Activated T-cell treated with anti-CD3 and anti-CD28 coated beads, Interleukin-2, amount 50 U/mL, for 24 hours (primary cell): ENCODE measurements at places on chromosomes 16 and 17.

DNA sequence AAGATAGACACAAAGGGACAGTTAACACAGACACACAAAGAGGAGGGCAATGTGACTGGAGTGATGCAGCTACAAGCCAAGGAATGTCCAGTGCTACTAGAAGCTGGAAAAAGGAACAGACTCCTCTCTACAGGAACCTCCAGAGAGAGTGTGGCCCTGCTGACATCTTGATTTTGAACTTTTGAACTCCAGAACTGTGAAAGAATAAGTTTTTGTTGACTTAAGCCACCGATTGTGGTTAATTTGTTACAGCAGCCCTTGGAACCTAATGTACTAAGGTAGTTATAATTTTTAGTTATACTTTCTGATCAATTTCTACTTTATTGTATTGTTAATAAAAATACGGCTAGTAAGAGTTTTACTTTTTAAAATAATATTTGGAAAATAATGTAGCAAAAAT lies 129.1 kb downstream of the MYO1D start:
- no peaks in the 10 kb centered on the region for H3K4me1 ChIP-seq
- H3K27ac ChIP-seq: no peak overlapping the region
- H3K36me3 ChIP-seq: peaks cover 2% of the 10 kb centered on the region
- H3K27me3 ChIP-seq: no peaks in the 10 kb centered on the region
- no peak for DNase-seq

GRCh38 chr17:58605470-58605869 lies 86.4 kb downstream of the TEX14 start:
- no peaks in the 10 kb centered on the region for H3K36me3 ChIP-seq
- H3K4me1 ChIP-seq: peaks cover 7% of the 10 kb centered on the region
- no peaks in the 10 kb centered on the region for H3K27me3 ChIP-seq

- no peak for DNase-seq
- H3K4me1 ChIP-seq: peaks cover 14% of the 10 kb centered on the region
- no peak overlapping the region for H3K4me3 ChIP-seq
- H3K27me3 ChIP-seq: no peaks in the 10 kb centered on the region
- peaks cover 8% of the 10 kb centered on the region for H3K36me3 ChIP-seq
Measured at GRCh38 chr17:39538866-39539265, 68.9 kb downstream of the NEUROD2 start.

GRCh38 chr17:43412166-43412565 lies 13.4 kb downstream of the ARL4D start:
- peaks cover 21% of the 10 kb centered on the region for H3K27me3 ChIP-seq
- no peak for DNase-seq
- H3K36me3 ChIP-seq: no peaks in the 10 kb centered on the region
- no peak overlapping the region for H3K4me3 ChIP-seq
- H3K27ac ChIP-seq: no peak overlapping the region

GRCh38 chr17:39555368-39555767 lies 52.4 kb downstream of the NEUROD2 start:
- H3K27ac ChIP-seq: no peak overlapping the region
- DNase-seq: no peak
- H3K36me3 ChIP-seq: peaks cover 76% of the 10 kb centered on the region
- H3K4me3 ChIP-seq: no peak overlapping the region
- H3K27me3 ChIP-seq: no peaks in the 10 kb centered on the region

- H3K4me3 ChIP-seq: no peak overlapping the region
- DNase-seq: no peak
- no peaks in the 10 kb centered on the region for H3K4me1 ChIP-seq
- no peaks in the 10 kb centered on the region for H3K27me3 ChIP-seq
Measured at GRCh38 chr17:11511696-11512095, 86.6 kb upstream of the DNAH9 start.

- no peak overlapping the region for H3K4me3 ChIP-seq
- no peak overlapping the region for H3K27ac ChIP-seq
- H3K4me1 ChIP-seq: peaks cover 31% of the 10 kb centered on the region
- DNase-seq: no peak
Measured at GRCh38 chr17:44487170-44487569, 16.0 kb downstream of the GPATCH8 start.

DNA sequence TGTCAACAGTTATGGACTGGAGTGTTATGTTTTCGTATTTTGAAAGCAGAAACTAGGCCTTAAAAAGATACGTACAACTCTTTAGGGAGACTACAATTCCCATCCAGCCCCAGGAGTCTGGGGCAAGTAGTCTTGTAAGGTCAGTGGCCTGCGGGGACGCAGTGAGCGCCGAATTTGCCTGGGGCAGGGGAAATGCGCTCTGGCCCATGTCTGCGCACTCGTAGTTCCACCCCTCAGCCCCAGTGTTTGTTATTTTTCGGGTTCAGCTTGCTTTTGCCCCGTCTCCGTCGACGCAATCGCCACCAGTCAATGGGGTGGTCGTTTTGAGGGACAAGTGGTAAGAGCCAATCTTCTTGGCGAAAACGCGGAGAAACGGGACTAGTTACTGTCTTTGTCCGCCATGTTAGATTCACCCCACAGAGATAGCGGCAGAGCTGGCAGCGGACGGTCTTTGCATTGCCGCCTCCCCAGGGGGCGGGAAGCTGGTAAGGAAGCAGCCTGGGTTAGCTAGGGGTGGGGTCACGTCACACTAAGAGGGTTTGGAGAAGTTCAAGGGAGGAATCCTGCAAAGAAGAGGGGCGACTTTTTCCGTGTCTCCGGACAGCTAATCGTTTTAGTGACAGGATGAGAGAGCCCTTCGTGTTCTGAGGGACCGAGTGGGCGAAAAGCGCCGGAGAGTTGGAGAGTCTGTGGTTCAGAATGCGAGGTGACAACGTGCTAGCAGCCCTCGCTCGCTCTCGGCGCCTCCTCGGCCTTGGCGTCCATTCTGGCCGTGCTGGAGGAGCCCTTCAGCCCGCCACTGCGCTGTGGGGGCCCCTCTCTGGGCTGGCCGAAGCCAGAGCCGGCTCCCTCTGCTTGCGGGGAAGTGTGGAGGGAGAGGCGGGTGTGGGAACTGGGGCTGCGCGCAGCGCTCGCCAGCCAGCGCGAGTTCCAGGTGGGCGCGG lies 1.1 kb upstream of the BRCA1 start:
- peaks cover 77% of the 10 kb centered on the region for H3K36me3 ChIP-seq
- peak overlapping the region; percentile 98 for H3K4me3 ChIP-seq
- peak; percentile 37 for DNase-seq
- H3K27me3 ChIP-seq: no peaks in the 10 kb centered on the region

DNA sequence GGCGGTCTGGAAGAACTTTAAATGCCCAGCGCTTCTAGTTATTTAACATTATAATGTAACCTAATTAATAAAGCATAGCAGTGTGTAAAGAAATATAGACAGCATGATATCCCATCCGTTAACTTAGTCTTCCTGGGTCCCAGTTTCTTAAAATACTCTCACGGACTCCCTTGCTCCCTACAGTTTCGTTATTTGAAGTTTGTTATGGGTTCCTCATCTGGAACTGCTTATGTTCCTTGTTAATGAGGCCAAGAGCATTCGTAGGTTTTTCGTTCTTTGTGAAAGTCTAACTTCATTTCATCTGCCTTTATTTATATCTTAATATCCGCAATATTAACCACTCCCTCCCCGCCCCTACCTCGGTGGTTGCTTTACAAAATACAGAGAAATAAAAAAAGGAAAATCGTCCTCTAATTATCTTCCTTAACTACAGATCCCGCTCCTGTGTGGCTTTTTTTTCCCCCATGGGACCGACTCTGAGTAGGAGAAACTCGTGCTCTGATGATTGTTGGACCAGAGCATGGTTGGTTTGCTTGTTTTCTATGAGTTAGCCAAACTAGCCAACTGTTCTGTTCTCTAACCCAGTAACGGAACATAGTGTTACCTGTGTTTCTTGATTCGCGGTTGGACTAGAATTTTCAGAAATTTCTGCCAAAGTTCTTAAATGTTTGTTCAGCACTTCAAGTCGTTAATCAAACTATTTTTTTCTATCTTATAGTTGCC lies 863 bp downstream of the ADPRM start:
- H3K4me3 ChIP-seq: peak overlapping the region; percentile 90
- H3K36me3 ChIP-seq: peaks cover 69% of the 10 kb centered on the region
- H3K27ac ChIP-seq: peak overlapping the region; percentile 95
- peaks cover 58% of the 10 kb centered on the region for H3K4me1 ChIP-seq

DNA sequence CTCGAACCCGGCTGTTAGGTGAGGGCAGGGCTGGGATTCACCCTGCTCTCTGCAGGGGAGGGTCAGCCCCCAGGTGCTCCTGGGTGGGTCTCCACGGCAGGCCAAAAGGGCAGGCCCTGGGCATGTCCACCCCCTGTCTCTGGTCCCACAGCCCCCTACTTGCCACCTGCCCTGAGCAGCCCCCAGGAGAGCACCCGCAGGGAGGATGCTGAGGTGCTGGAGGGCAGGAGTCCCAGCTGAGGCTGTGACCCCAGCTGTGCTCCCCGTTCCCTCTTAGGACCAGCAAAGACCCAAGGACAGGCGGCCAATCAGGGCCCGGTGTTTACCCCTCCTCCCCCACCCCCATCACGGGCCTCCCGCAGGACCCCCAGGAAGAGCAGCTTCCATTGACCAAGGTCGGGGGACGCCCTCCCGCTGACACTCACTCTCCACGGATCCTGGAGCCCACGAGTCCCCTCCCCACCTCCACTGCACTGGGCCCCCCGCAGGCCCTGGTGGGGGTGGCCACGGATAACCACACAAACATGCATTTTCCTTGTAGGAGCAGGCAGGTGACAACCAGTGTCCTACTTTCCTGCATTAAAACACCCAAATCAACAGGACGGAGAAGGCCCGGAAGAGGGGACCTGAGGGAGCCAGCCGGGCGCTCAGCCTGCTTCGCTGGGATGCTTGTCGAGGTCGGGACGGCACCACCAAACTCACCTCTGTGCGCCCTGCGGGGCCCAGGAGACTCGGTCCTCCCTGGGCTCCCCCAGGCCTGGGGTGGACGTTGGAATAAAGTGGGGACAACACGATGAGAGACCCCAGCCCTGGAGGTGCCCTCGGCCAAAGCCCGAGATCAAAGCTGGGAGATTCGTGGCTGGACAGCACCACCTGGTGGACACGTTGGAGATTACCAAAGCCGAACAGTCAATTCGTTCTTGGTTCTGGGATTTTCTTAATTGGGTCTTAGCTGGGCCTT lies 22.5 kb upstream of the ENPP7 start:
- H3K36me3 ChIP-seq: no peaks in the 10 kb centered on the region
- peaks cover 4% of the 10 kb centered on the region for H3K4me1 ChIP-seq
- peak overlapping the region; percentile 33 for H3K4me3 ChIP-seq

DNA sequence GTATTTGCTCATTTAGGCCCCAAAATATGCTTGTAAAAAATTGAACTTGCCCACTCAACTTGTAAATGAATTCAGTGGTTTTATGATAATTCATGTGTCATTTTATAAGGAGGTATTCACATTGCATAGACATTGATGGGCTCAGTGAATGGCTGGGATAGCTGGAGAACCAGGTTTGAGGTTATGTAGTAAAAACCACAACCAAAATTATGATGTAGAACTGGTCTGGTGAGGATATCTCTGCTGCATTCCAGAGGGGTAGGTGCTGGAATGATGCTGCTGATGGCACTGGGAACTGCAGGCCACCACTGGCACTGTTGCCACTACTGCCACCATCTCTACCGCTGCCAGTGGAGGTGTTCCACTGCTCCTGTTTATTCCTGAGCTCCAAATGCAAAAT lies 21.5 kb upstream of the RABEP1 start:
- no peaks in the 10 kb centered on the region for H3K4me1 ChIP-seq
- DNase-seq: no peak
- no peaks in the 10 kb centered on the region for H3K27me3 ChIP-seq
- no peak overlapping the region for H3K27ac ChIP-seq
- H3K4me3 ChIP-seq: no peak overlapping the region
- H3K36me3 ChIP-seq: no peaks in the 10 kb centered on the region

DNA sequence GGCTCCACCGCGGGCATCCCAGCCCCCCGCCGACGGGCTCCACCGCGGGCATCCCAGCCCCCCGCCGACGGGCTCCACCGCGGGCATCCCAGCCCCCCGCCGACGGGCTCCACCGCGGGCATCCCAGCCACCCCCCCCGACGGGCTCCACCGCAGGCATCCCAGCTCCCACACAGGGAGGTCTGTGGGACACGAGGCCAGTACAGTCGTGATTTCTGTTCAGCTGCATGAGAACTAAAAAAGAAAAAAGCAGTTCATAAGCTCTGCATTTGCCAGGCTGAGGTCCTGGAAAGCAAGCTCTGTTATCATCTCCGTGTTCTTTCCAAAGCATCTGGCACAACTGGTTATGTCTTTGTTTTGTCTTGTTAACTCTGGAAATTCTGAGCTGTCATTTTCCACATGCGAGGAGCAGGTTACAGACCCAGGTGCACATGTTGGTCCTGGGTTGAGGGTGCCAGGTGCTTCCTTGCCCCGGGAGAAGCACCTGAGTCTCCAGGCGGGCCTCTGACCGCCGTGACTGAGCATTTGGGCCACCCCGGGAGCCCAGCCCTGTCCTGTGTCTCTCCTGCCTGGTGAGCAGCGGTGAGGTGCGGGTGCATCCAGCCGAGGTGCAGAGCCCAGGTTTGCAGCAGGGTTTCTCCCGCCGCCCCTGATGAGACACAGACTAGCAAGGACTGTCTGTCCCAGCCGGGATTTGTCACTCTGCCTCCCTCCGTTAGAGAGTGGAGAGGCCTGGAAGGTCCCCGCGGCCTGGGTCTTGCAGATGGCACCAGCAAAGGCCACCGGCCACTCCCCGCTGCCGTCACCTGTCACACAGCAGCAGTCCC lies 9.9 kb upstream of the WFIKKN1 start:
- H3K36me3 ChIP-seq: peaks cover 2% of the 10 kb centered on the region
- H3K4me3 ChIP-seq: no peak overlapping the region
- H3K27me3 ChIP-seq: no peaks in the 10 kb centered on the region

DNA sequence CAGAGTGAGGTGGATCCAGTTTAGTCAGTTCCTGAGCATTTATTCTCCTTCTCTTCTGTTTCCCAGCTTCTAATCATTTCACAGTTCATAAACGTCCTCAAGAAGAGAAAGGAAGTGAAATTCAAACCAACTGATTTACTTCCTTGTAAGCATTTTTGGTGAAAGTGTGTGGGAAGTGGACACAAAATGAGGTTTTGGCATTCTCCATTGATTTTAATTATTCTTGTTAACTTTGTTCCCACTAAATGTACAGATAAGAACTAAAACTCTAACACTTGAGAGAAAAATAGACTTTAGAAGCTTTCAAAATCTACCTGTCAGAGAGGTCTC lies 42.7 kb upstream of the CORO6 start:
- no peaks in the 10 kb centered on the region for H3K27me3 ChIP-seq
- peaks cover 82% of the 10 kb centered on the region for H3K36me3 ChIP-seq
- H3K4me3 ChIP-seq: peak overlapping the region; percentile 31

DNA sequence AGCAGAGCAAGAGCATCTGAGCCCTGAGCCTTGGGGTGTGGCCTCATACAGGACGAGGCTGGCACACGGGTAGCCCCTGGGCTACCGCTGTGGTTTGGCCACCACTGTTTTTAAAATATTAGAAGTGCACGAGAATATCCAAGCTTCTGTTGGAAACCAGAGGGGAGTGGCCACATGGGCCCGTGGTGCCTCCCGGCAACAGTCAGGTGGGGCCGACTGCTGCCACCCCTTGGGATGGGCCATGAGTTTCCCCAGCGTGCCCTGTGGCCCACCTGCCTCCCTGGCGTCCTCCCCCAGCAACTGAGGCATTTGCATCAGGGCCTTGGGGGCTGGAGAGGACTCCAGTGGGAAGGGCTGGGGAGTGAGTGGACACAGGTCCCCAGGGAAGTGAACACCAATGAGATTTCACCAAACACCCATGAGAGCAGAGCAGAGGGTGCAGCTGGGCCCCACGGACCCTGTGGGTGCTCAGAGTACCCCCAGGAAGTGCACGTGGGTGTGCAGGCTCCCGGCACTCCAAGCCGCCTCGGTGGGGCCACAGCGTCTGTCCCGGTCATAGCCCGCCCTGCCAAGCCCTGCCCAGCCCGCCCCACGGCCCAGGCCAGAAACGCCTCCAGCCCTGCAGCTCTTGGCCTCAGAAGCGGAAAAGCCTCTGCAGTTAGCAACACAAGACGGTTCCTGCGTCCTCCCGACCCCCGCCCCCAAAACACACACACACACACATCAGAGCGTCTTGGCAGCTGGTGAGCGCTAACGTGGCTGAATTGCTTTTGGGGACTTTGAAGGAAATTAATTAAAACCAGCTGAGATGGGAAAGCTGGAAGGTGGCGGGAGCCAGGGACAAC lies 22.7 kb downstream of the ZNF469 start:
- no peak for DNase-seq
- H3K4me1 ChIP-seq: peaks cover 5% of the 10 kb centered on the region
- no peaks in the 10 kb centered on the region for H3K27me3 ChIP-seq
- H3K4me3 ChIP-seq: no peak overlapping the region
- no peak overlapping the region for H3K27ac ChIP-seq
